ENCODE measurements at places on chromosomes 4 and X.

DNA sequence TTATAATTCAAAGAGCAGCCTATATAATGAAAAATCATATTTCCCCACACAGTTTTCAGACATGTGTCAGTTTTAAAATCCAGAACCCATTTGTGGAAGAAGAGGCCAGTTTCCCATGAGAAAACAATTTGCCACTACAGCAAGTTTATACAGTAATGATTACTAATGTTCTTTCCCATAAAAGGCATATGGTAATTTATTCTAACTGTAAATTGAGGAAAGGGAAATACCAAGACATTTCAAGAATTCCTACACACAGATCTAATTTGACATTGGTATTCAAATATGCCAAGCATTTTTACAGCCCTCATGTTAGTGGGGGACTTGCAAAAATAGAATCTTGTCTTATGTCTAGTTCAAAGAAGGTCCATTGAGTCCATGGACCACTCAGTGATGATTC lies 1368.6 kb downstream of the FSTL5 start:
- DNase-seq: no peak

DNA sequence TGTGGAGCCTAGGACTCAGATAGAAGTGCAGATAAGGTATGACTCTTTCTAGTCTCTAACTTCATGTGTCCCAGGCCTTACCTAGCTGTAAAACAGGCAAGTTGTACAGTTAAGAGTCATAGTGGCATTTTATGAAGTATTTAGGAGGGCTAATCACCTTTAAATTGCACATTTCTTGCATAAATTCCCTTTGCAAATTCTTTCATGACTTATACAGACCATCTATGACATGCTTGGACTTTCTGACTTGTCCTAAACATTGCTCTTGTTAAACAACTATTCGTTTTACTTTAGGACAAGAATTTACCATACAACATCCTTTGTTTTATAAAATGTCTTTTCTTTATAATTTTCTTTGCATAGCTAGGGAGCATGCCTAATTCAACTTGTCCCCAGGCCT lies 7.8 kb upstream of the RRAGB start:
- DNase-seq: no peak

GRCh38 chr4:77076889-77077635 lies 1.3 kb upstream of the CCNI start:
- DNase-seq: no peak

DNA sequence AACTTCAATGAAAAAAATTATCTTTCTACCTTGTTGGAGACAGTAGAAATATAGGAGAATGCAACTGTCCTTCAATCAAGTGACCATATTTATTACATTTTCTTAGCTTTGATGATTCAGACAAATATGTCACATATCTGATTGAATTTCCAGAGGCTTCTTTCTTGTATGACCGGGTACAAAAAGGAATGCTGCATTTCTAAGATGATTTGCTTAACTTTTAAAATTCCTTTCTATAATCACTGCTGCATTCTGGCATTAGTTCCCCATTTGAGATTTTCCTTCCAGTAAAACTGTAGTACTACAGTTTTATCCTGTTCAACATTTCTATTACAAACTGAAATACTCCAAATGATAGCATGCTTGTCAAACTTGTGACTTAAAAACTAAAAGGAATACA lies 5.2 kb downstream of the MFSD8 start:
- no peak for DNase-seq

GRCh38 chrX:23503835-23504539 lies 163.3 kb upstream of the PRDX4 start:
- no peak for DNase-seq

DNA sequence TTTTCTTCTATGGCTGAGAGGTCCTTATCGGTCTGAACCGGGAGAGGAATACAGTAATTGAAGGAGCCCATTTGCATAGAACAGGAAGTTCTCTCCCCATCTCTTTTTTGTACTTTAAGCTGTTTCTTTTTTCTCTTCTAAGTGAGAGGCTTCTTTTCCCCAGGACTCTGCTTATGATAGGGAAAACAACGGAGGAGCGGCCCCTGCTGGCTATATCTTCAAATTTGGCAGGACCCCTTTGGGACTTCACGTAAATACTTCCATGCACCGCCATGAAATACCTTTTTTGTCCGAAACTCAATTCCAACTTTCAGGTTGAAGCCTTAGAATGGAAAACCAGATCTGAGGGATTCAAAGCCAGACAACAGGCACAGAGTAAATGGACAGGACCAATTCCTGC lies 1153.0 kb upstream of the INTU start:
- no peak for DNase-seq

- no peak for DNase-seq
Observed at GRCh38 chrX:13898603-13899002, 81.7 kb upstream of the GPM6B start.

GRCh38 chr4:17450269-17450804 lies 61.6 kb downstream of the QDPR start:
- DNase-seq: no peak
